Naive B cell (primary cell): ENCODE measurements at places on chromosomes 12 and 14. TPM values are rescaled to one million over a fixed set of nuclear protein-coding genes. Genes with fewer than 3 reads are reported as not detected.
A peak's percentile ranks its signal among the peaks of the same experiment; 100 is the strongest.

GRCh38 chr12:65881348-65881961, 57.2 kb downstream of the HMGA2 start:
- no peak for DNase-seq
- H3K27me3 ChIP-seq: peaks cover 27% of the 10 kb centered on the region
- peaks cover 18% of the 10 kb centered on the region for H3K4me1 ChIP-seq
- peak overlapping the region; percentile 78 for H3K27ac ChIP-seq

GRCh38 chr14:73460691-73461127, 2.4 kb upstream of the NUMB start:
- peaks cover 66% of the 10 kb centered on the region for H3K4me1 ChIP-seq
- H3K4me3 ChIP-seq: no peak overlapping the region

- no peak overlapping the region for H3K27ac ChIP-seq
- no peak overlapping the region for H3K4me3 ChIP-seq
- H3K36me3 ChIP-seq: peaks cover 7% of the 10 kb centered on the region
- no peak for DNase-seq
- no peaks in the 10 kb centered on the region for H3K27me3 ChIP-seq
Measured at GRCh38 chr12:120814903-120815429, 89.2 kb downstream of the SPPL3 start.

GRCh38 chr12:21992823-21993222, 51.6 kb upstream of the ABCC9 start:
- no peak overlapping the region for H3K4me3 ChIP-seq
- no peaks in the 10 kb centered on the region for H3K36me3 ChIP-seq
- DNase-seq: no peak
- no peaks in the 10 kb centered on the region for H3K27me3 ChIP-seq
- no peaks in the 10 kb centered on the region for H3K4me1 ChIP-seq

- peaks cover 29% of the 10 kb centered on the region for H3K27me3 ChIP-seq
- H3K4me1 ChIP-seq: no peaks in the 10 kb centered on the region
- DNase-seq: no peak
- H3K4me3 ChIP-seq: no peak overlapping the region
- H3K27ac ChIP-seq: no peak overlapping the region
Measured at GRCh38 chr12:120381752-120382419, 12.9 kb upstream of the MSI1 start.

GRCh38 chr14:63800651-63801375, 52.0 kb upstream of the SYNE2 start:
- H3K27ac ChIP-seq: no peak overlapping the region
- no peaks in the 10 kb centered on the region for H3K36me3 ChIP-seq
- no peak for DNase-seq
- no peak overlapping the region for H3K4me3 ChIP-seq

- H3K27ac ChIP-seq: no peak overlapping the region
- H3K27me3 ChIP-seq: no peaks in the 10 kb centered on the region
- peaks cover 37% of the 10 kb centered on the region for H3K36me3 ChIP-seq
- no peak for DNase-seq
- no peak overlapping the region for H3K4me3 ChIP-seq
Measured at GRCh38 chr12:71890475-71890874, 48.2 kb upstream of the TPH2 start.

GRCh38 chr12:51214895-51215294, 3.0 kb downstream of the POU6F1 start:
- no peak overlapping the region for H3K4me3 ChIP-seq
- H3K4me1 ChIP-seq: peaks cover 30% of the 10 kb centered on the region
- H3K27me3 ChIP-seq: no peaks in the 10 kb centered on the region
- H3K27ac ChIP-seq: no peak overlapping the region
- no peak for DNase-seq
- H3K36me3 ChIP-seq: no peaks in the 10 kb centered on the region

DNA sequence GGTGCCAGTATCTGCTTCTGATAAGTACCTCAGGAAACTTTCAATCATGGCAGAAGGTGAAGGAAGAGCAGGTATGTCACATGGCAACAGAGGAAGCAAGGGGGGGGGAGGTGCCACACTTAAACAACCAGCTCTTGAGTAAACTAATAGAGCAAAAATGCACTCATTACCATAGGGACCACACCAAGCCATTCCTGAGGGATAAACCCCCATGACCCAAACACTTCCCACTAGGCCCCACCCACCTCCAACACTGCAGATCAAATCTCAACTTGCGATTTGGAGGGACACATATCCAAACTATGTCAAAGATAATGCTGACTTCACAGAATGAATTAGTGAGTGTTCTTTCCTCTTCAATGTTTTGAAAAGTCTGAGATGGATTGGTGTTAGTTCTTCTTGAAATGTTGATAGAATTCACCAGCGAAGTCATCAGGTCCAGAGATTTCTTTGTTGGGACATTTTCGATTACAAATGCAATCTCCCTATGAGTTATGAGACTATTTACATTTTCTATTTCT, 16.6 kb downstream of the TFCP2 start:
- H3K27ac ChIP-seq: no peak overlapping the region
- DNase-seq: no peak
- peaks cover 18% of the 10 kb centered on the region for H3K4me1 ChIP-seq
- H3K4me3 ChIP-seq: no peak overlapping the region

GRCh38 chr12:67472539-67472938, 176.0 kb upstream of the DYRK2 start:
- H3K36me3 ChIP-seq: no peaks in the 10 kb centered on the region
- no peaks in the 10 kb centered on the region for H3K27me3 ChIP-seq
- no peak for DNase-seq
- H3K4me1 ChIP-seq: no peaks in the 10 kb centered on the region
- H3K27ac ChIP-seq: no peak overlapping the region
- H3K4me3 ChIP-seq: no peak overlapping the region

- H3K36me3 ChIP-seq: no peaks in the 10 kb centered on the region
- no peak overlapping the region for H3K4me3 ChIP-seq
- peaks cover 15% of the 10 kb centered on the region for H3K27me3 ChIP-seq
Measured at GRCh38 chr12:114710151-114710550, 26.2 kb upstream of the TBX3 start.

DNA sequence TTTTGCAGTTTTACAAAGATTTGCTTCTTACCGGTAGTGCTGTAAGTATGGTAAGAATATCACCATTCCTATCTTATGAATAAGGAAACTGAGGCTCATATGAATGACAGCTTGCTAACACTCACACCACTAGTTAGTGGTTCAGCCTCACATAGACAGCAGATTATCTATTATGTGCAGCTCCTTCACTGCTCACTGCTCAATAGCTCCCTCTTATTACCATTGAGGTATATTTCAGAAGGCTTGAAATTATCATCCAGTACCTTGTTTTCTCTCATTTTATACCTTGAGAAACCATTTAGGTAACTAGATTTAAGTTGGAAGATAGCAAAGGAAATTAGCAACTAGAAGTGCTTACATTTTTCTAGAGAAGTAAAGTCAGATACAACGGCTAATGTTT, 15.5 kb downstream of the RIC8B start:
- H3K27ac ChIP-seq: peak overlapping the region; percentile 23
- peaks cover 5% of the 10 kb centered on the region for H3K36me3 ChIP-seq
- no peak overlapping the region for H3K4me3 ChIP-seq

- no peak for DNase-seq
- peaks cover 7% of the 10 kb centered on the region for H3K27me3 ChIP-seq
- H3K4me3 ChIP-seq: no peak overlapping the region
- H3K27ac ChIP-seq: no peak overlapping the region
Measured at GRCh38 chr12:6229224-6230218, 29.3 kb downstream of the CD9 start.

DNA sequence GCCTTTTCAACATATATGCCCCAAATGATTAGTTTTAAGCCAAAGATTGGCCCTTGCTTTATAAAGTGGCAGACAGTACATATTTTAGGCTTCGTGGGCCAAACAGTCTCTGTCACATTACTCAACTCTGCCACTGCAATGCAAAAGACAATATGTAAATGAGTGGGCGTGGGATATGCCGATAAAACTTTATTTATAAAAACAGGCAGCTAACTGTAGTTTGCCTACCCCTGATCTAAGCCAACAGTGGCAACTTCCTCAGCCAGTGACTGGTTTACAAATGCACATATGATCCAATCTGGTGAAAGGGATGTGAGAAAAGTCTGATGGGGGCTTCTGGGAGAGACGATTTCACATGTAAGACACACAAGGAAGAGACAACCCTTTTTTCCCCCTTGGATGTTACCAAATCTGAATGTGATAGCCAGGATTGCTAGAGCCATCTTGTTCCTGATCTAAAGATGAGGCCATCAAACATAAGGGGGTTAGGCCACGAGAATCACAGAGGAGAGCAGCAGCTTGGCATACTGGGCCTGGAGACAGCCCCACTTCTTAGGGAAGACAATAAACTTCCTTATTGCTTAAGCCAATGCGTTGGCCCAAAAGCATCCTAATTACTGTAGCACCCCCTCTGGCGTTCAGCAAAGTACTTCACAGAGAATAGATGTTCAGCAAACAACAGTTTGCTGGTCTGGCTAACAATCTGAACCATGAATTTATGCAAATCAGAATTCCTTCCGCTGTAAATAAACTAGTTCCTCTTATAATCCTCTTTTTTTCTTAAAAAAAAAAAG, 75.2 kb upstream of the TMCC3 start:
- H3K4me1 ChIP-seq: peaks cover 47% of the 10 kb centered on the region
- H3K4me3 ChIP-seq: no peak overlapping the region
- peaks cover 6% of the 10 kb centered on the region for H3K27me3 ChIP-seq
- peaks cover 29% of the 10 kb centered on the region for H3K36me3 ChIP-seq

- H3K27me3 ChIP-seq: peaks cover 29% of the 10 kb centered on the region
- no peak for DNase-seq
- H3K4me1 ChIP-seq: no peaks in the 10 kb centered on the region
Measured at GRCh38 chr14:21038441-21039422, 3.4 kb upstream of the RNASE7 start.

DNA sequence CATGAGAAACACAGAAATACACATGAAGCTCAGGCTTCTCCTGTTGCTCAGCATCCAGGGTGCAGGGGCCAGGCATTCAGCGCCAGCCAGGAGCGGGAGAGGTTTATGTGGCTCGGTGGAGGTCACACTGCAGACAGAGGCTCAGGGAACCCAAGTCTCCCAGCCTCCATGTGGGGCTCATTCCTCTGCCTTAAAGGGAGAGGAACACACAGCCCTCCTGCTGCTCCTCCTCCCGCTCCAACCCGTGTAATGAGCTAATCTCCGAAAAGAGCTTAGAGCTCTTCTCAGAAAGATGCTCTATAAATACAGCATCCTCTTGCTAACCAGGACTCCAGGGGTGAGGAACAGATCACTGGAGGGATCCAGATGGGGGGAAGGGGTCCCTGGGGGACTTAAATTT, 28.2 kb downstream of the FGF6 start:
- no peaks in the 10 kb centered on the region for H3K36me3 ChIP-seq
- peaks cover 5% of the 10 kb centered on the region for H3K4me1 ChIP-seq
- H3K27ac ChIP-seq: no peak overlapping the region
- no peak for DNase-seq

- H3K4me3 ChIP-seq: no peak overlapping the region
- DNase-seq: no peak
- H3K27ac ChIP-seq: no peak overlapping the region
Measured at GRCh38 chr12:70982991-70983390, 62.5 kb upstream of the PTPRR start.

GRCh38 chr12:117155278-117156060, 34.8 kb downstream of the FBXO21 start:
- no peak overlapping the region for H3K27ac ChIP-seq
- peak; percentile 31 for DNase-seq
- peaks cover 31% of the 10 kb centered on the region for H3K36me3 ChIP-seq
- no peak overlapping the region for H3K4me3 ChIP-seq

GRCh38 chr12:89927226-89927698, 218.6 kb upstream of the ATP2B1 start:
- DNase-seq: peak; percentile 79
- no peaks in the 10 kb centered on the region for H3K27me3 ChIP-seq
- H3K4me3 ChIP-seq: peak overlapping the region; percentile 88
- peaks cover 69% of the 10 kb centered on the region for H3K4me1 ChIP-seq
- peaks cover 12% of the 10 kb centered on the region for H3K36me3 ChIP-seq

DNA sequence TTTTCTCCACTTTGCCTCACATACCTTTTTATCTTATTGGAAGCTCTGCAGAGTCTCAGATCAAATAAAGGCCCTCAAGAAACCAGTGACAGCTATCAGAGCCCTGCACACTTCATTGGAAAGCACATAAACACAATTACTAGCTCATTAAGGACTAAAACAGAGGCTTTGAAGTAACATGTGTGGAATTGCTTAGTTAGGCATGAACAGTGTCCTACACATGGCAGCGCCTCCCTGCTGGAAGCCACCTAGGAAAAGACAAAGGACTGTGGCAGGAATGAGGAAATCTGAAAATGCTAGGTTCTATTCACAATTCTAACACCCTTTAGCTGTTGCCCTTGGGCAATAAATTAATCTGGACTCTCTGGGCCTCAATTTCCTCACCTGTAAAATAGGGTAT, 89.4 kb downstream of the SUDS3 start:
- H3K36me3 ChIP-seq: no peaks in the 10 kb centered on the region
- H3K27me3 ChIP-seq: peaks cover 5% of the 10 kb centered on the region
- H3K4me3 ChIP-seq: no peak overlapping the region
- no peak for DNase-seq

GRCh38 chr14:74945261-74945851, 10.0 kb downstream of the PGF start:
- no peak overlapping the region for H3K4me3 ChIP-seq
- peaks cover 9% of the 10 kb centered on the region for H3K27me3 ChIP-seq
- no peak overlapping the region for H3K27ac ChIP-seq
- DNase-seq: no peak
- no peaks in the 10 kb centered on the region for H3K36me3 ChIP-seq

DNA sequence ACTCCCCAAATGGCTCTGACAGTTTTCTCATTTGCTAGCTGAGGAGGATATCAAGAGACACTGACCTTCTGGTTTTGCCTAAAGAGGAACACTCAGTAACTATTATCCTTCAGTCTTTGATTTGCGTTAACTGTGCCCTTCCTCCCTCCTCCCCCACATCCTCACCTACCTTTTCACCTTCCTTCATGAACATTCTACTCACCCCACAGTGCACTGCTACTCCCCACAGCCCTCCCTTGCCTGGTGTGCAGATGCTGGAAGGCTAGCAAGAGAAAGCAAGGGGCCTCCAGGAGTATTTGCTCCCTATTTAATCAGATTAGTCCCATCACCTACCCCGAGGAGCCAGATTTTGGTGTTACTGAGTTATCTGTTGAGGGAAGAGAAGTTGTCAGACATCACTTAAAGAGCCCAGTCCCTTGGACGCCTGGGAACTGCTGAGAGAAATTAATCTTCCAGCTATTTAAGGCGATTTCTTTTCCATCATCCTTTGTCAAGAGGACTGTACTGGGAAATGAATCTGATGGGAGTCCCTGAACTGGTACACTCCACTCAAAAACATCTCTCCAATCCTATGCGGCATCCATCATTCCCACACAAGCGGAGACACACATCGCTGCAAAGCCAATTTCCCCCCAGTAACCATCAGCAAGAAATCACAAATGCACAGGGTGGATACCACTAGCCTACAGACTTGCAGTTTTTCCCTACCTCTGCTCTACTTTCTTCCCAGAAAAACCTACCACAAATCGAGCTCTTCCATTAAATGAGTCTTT, 11.5 kb downstream of the PSMB5 start:
- no peaks in the 10 kb centered on the region for H3K27me3 ChIP-seq
- H3K4me1 ChIP-seq: peaks cover 12% of the 10 kb centered on the region
- H3K4me3 ChIP-seq: no peak overlapping the region
- H3K27ac ChIP-seq: no peak overlapping the region

GARIN6 gene
- not detected for polyA plus RNA-seq

CPNE6 gene
- polyA plus RNA-seq: not detected

KRT79 gene
- polyA plus RNA-seq: not detected

C1RL gene
- polyA plus RNA-seq: 2.4 TPM

PRB2 gene
- not detected for polyA plus RNA-seq

CHURC1 gene
- 124 TPM for polyA plus RNA-seq

C14orf180 gene
- not detected for polyA plus RNA-seq

SRRM4 gene
- not detected for polyA plus RNA-seq

MEG3 gene
- polyA plus RNA-seq: not detected
